Activated naive CD8-positive, alpha-beta T cell treated with anti-CD3 and anti-CD28 coated beads, Interleukin-2, amount 10 ng/mL, durations not matched to agents 7 days and 5 days (primary cell): ENCODE measurements at places on chromosomes 7 and 10. TPM values are rescaled to one million over a fixed set of nuclear protein-coding genes. Genes with fewer than 3 reads are reported as not detected.

DNA sequence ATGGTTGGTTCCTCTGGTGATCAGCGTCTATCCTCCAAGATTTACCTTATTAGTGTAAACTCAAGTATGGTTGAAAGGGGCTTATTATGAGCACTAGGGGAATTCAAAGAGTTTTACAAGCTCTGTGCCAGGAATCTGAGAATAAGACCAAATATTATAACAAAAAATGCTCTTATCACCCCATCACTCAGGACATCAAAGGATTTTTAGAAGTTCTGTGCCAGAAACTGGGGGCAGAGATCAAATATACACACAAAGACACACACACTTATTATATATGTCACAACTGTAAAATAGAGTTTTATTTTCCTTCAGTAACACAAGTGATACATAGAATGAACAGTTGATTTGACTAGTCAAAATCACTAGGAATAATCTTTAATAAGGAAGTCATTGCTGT lies 89.3 kb downstream of the MLLT10 start:
- H3K36me3 ChIP-seq = peaks cover 46% of the 10 kb centered on the region
- no peak overlapping the region for H3K27ac ChIP-seq
- no peak overlapping the region for H3K4me3 ChIP-seq
- H3K27me3 ChIP-seq = no peaks in the 10 kb centered on the region
- DNase-seq = no peak

DNA sequence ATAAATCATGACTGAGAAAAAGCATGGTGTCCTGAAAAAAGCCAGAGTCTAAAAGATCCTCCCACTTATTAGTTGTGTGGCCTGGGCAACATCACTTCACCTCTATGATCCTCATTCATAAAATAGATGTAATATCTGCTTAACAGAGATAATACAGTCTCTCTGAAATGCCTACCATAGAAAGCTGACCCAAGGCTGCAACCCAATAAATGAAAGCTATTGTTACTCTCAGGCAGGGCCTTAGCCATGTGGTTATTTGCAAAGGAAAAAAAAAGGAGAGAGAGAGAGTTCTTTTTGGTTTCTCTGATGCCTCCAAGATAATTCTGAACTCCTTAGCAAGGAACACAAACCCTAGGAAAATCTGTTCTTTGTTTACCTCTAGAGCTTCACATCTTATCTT lies 7.9 kb downstream of the FAM13C start:
- no peaks in the 10 kb centered on the region for H3K4me1 ChIP-seq
- H3K27ac ChIP-seq = no peak overlapping the region
- DNase-seq = no peak
- H3K36me3 ChIP-seq = no peaks in the 10 kb centered on the region
- peaks cover 1% of the 10 kb centered on the region for H3K27me3 ChIP-seq
- no peak overlapping the region for H3K4me3 ChIP-seq

DNA sequence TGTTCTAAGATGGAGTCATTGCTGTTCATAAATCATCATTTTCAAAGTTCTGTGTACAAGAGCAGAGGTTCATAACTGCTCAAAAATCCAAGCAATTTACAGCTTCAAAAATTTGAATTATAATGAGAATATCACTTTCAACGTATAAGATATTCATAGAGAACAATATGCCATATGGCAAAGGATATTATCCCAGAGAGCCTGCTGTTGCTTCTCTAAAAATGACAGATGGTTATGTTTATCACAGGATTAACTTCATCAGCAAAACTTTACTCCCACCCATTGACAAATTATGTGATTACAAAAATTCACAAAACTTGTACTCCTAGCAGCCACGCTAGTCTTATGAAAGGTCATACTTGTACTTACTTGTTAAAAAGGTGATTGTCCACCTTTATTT lies 105.1 kb downstream of the PIP4K2A start:
- H3K4me1 ChIP-seq = peaks cover 76% of the 10 kb centered on the region
- H3K27me3 ChIP-seq = no peaks in the 10 kb centered on the region
- H3K36me3 ChIP-seq = peaks cover 53% of the 10 kb centered on the region

DNA sequence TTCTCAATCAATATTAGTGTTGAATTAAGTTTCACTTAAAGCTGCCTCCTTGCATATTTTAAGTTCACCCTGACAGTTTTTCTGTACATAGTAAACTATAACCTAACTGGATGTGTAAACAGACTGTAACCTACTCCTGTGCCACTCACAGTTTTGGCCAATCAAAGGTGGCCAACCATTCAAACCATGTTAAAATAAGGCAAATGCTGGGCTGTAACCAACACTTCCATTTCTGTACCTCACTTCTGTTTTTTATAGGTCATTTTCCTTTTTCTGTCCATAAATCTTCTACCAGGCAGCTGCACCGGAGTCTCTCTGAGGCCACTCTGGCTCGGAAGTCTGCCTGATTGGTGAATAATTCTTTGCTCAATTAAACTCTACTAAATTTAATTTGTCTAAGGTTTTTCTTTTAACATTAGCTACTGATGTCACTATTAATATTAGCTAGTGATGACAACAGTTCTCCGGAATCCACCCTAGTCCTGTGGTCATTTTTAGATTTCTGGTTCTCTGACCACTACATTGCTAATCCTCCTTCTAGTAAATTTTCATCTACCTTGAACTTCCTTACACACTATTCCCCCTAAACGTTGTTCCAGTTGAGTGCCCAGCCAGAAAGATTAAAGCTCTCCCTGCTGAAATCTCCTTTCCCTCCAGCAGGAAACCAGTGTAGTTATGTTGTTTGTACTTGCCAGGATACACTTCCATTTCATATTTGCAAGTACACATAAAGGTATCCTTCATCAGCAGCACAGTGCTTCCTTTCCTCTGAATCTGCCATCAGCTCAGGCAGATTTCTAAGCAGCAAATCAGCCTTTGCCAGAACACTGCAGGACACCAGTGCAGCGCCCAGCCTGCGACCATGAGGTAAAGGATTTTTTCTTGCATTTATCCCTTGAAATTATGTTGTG lies 18.6 kb upstream of the IFIT2 start:
- no peaks in the 10 kb centered on the region for H3K4me1 ChIP-seq
- H3K4me3 ChIP-seq = no peak overlapping the region
- no peaks in the 10 kb centered on the region for H3K36me3 ChIP-seq
- H3K27me3 ChIP-seq = peaks cover 12% of the 10 kb centered on the region
- no peak overlapping the region for H3K27ac ChIP-seq
- DNase-seq = no peak

DNA sequence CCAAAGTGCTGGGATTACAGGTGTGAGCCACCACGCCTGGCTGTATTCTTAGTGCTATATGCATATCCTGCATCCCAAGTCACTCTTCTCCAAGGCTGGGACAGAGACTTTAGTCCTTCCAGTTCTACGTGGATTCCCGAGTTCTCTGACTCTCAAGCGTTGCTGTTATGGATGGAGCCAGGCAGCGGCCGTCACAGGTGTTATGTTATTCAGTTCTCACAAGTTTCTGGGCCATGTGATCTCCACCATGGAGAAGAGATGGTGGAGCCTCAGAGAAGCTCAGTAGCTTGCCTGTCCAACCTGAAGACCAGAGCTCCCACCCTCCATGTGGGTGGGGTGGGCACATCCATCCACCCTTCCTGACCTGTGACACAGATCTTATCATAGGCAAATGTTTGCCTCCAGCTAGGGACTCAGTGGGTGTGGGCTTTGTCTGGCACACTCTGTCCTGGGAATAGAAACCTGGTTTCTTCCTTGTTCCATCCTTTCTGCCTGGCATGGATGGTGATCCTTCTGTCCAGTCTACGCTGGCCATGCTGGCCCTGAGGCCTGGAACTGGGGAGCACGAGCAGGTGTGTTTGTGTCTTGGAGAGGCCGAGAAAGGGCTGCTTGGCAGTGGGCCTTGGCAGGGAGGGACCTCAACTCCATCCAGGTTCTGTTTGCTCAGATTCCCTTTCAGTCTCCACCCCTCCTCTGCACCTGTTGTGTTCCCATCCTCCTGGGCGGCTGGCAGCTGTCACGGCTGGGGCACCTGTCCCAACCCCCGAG lies 55.3 kb downstream of the NEURL1 start:
- peaks cover 2% of the 10 kb centered on the region for H3K4me1 ChIP-seq
- no peak overlapping the region for H3K27ac ChIP-seq
- no peak for DNase-seq
- H3K36me3 ChIP-seq = no peaks in the 10 kb centered on the region

ANXA8L1 gene
- total RNA-seq = not detected

NYAP1 gene
- total RNA-seq = 0.54 TPM

DDC gene
- not detected for total RNA-seq

PIK3CG gene
- 54.1 TPM for total RNA-seq

NKX1-2 gene
- not detected for total RNA-seq

PTN gene
- not detected for total RNA-seq
